ENCODE measurements at places on chromosomes 12 and 14.

- DNase-seq = no peak
These were observed 51.1 kb downstream of the TRAFD1 start for GRCh38 chr12:112176321-112177010.

DNA sequence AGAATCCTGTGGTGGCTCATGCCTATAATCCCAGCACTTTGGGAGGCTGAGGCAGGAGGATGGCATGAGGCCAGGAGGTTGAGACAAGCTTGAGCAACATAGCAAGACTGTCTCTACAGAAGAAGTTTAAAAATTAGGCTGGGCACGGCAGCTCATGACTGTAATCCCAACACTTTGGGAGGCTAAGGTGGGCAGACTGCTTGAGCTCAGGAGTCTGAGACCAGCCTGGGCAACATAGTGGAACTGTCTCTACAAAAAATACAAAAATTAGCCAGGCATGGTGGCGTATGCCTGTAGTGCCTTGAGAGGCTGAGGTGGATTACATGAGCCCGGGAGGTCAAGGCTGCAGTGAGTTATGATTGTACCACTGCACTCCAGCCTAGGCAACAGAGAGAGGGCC lies 998 bp upstream of the CYP27B1 start:
- DNase-seq = no peak

DNA sequence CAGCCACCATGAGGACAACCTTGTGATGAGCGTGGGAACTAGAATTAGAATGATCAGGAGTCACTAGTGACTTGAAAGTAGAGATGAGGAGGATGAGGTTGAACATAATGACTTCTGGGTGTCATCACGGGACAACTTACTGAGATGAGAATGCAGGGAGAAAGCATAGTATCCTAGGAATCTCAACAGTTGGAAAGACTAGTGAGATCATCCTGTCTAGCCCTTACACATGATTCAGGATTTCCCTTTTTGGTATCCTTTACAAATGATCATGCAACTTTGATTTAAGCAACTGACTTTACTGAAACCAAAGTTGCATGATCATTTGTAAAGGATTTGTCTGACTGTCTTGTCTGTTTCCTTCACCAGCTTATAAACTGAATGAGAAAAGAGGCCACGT lies 51.8 kb upstream of the HIF1A start:
- no peak for DNase-seq

DNA sequence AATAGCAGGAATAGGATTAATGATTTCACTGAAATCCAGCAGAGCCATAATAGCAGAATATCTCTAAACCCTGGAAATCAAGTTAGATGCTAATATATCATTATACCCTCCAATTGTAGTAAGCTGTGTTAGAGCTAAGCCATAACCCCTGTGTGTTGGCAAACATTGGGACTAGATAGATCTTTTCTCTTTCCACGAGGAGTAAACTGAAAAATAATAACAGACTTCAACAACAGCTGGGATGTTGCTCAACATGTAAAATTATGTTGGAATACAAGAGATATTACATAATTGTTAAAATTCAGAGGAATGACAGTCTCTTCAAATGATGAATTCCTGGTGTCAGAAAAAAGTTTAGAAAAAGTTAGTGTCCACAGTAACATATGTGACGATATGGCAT lies 383.8 kb downstream of the SNAPC1 start:
- no peak for DNase-seq

GRCh38 chr12:76571256-76571655 lies 11.7 kb upstream of the OSBPL8 start:
- no peak for DNase-seq

DNA sequence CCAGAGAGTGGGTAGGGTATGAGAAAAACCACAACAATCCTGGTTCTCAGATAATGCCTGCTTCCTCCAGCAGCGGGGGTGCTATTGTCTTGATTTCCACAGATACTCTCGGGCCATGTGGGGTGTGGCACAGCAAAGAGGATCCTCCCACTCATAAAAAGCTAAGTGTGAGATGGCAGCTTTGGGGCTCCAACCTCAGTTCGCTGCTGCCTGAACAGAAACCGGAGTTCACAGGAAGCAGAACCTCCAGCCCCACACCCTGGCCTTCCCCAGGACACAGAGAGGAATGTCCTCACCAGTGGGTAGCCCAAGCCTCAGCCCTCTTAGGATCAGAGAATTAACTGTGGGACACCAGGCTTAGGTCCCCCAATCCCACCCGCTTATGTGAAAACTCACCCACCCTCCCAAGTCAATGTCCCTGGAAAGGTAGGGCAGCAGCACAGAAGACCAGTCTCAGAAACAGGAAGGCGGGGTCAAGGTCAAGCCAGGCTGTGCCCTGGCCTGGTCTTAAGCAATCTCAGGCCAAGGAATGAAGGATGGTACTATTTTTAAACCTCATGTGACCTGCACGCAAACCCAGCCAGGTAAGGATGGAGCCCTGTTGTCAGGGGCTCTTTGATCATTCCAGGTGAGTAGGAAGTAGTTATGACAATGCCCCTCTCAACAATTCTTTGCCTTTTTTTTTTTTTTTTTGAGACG lies 9.0 kb downstream of the KCTD10 start:
- DNase-seq = no peak

DNA sequence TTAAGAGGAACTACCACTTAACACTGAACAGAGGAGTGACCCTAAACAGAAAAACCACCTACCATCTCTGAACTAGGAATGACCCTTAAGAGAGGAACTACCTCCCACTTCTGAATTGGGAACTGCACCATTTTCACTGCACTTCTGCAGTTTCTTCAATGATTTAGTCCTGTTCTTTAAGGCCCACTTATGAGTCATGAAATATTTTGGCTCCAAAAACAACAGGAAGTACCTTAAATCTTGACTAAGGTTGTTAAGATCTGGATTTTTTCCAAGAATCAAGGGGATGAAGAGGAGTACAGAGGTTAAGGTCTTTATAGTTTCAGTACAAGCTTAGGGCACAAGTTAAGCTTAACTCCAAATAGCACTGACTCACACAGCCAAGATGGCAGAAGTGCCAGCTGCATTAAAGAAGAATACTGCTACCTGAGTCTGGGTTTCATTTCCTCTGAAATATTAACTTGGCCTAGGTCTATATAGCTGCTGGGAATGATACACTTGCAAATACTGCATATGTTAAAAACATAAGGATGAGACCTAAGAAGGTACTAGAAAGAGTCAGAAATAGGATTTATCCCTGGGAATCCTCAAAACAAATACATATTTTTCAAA lies 4.2 kb downstream of the NPC2 start:
- peak; percentile 71 for DNase-seq
